Neural crest cell (in vitro differentiated cells): ENCODE measurements at places on chromosomes 2 and 18. TPM values are rescaled to one million over a fixed set of nuclear protein-coding genes. Genes with fewer than 3 reads are reported as not detected.

Gene EGR4
- total RNA-seq, result not detected in 2 replicates

DNA sequence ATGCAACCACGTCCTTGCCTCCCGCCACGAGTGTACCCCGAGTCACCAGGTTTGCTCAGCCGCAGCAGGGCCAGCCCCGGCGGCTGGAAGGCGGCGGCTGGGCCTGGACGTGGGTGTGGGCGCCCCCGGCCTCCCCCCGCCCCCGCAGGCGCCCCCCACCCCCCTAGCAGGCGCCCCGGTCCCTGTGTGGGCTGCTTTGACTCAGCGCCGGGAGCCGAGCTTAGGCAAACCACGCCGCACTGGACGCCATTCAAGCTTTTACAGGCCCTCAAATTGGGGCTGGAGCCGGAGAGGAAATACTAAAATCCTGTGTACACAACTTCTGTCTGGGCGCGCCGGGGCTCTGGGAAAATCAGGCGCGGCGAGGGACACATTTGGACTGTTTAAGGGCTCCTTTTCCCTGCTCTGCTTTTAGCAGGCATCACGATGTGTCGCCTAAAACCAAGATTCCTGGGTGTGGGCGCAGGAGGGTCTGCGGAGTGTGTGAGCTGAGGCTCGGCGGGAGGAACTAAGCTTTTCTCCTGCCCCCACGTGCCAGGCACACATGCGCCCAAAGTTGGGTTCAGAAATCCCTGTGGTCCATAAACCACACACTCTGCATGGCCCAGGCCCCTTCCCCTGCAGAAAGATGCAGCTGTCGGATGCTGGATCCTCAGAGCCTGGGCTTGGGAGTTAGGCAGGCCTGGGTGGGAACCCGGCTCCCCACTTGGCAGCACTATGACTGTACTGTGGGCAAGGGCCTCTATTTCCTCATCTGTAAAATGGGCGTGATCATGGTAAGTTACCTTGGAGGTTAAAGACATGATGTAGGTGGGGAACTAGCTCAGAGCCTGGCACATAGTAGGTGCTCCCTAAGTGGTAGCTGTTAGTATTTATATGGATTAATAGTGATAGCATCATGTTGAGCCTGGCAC, 57.6 kb downstream of the ATOH8 start:
- no peak for DNase-seq

- no peak for DNase-seq
Measured at GRCh38 chr2:167939514-167940345, 307.7 kb downstream of the STK39 start.

DNA sequence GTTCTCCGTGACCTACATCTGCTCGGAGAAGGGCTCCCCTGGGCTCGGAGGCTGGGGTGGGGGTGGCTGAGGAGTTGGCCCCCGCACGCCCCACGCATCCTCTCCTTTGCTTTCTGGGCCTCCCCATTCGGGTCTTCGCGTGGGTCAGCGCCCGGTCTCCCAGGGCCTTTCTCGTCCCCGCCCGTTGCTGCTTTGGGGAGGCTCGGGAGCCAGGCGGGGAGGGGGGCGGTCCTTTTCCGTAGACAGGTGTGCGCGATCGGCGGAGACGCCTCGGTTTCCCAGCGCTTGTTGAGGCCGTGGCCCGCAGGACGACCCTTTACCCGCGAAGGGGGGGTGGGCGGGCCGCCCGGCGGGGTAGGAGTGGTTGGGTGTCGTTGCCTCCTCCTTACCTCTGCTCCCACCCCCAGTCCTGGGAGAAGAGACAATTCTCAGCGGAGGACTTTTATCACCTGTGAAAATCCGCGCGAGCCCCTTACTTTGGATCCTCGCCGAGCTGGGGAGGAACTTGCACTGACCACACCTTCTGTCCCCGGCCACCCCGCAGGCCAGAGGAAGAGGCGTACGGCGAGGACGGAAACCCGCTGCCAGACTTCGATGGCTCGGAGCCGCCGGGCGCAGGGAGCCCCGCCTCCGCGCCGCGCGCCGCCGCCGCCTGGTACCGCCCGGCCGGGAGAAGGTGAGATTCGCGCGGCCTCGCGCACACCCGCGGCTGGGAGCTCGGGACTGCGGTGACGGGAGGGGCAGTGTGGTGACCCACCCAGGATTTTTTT, 2.6 kb downstream of the ADCYAP1 start:
- no peak for DNase-seq

DNA sequence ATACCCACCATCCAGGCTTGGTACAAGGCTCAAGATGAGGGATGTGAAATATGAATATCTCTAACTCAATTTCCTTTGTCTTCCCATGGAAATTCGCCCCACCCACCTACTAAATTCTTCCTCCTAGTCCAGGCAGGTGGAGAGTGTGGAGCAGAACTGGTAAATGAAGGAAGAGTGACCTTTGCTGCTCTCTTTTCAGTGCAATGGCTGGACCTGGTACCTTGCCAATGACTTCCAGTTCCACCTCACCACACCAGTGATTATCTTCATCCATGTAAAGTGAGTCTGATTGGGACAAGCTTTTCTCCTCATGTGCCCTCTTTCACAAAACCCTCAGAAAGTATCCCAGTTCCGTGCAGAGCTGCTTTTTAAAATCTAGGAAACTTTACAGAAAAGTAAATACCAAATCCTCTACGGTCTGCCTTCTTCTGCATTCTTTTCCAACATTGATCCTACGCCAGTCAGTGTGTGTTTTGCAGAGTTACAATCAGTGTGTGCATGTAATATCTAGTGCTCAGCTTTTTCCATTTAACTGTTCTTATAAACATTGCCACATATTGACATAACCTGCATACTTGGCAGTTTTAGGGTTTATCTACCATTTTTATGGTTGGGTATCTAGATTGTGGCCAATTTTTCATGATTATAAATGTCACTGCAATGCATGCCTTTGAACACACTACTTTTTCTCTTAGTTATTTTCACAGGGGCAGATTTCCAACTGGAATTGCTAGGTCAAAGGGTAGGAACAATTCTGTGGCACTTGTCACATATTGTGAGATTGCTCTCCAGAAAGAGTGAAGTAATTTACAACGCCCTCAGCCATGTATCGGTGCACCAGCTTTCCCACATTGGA, 86.5 kb upstream of the SEC11C start:
- no peak for DNase-seq
